ENCODE measurements at places on chromosomes 13 and 19.
A peak's percentile ranks its signal among the peaks of the same experiment; 100 is the strongest.

- DNase-seq, result no peak
Observed at GRCh38 chr19:51503896-51504295, 2.3 kb upstream of the SIGLEC12 start.

DNA sequence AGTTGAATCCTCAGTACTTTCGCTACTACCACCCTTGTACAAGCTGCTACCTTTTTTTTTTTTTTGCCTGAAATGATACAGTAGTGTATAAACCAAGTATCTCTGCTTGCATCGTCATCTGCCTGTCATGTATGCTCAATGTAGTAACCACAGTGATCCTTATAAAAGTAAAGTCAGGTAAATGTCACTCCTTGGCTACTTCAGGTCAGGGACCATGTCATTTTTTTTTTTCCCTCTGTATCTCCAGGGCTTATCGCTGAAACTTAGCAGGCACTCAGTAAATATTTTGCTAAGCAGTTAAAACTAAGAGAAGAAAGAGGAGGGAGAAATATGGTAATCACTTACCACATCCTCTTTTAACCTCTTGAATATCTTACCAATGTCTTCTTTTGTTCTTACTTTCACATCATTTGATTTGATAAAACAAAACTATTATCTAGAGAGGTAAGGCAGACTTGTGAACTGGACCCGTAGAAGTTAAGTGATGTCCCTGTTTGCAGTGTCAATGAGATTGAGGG lies 96.8 kb upstream of the KLF12 start:
- no peak for DNase-seq

DNA sequence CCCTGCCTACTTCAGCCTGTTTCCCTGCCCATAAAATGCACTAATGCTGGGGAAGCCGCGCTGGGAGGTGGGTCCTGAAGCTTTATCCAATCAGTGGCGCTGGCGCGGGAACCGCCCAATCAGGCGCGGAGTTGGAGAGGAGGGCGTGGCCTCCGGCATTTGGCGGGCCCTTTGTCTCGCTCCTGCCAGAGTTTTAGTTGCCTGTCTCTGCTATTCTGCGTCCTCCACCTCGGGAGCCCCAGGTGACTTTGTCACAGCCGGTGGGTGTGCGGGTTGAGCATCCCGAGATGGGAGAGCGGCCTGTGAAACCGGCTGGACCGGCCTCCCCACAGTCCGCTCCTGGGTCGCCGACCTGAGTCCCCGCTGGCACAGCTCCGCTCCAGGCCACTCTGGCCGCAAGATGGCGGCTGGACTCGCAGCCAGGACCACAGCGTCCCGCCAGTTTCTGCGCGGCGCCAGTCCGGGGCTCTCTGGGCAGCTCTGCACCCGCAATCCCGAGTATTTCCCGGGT lies 30.7 kb upstream of the ZNF429 start:
- peak; percentile 95 for DNase-seq

DNA sequence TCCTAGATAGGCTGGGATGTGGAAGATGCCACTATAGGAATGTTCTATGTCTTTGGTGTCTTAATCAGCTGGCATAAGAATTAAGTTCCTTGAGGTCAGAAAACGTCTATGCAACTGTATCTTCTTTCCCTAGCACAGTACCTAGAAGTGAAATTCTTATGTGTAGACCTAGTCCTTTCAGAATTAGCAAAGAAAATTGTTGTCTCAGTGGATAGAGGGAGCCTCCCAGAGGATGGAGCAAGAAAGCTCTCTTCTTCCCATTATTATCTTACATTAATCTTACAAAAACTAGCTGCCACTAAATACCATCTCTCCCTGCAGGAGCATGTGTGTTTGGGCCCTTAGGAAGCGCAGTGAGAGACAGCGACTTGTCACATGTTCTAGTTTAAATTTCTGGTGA lies 11.6 kb downstream of the CLDN10 start:
- no peak for DNase-seq

- DNase-seq, result no peak
Observed at GRCh38 chr13:48292650-48293049, 10.9 kb upstream of the RB1 start.

DNA sequence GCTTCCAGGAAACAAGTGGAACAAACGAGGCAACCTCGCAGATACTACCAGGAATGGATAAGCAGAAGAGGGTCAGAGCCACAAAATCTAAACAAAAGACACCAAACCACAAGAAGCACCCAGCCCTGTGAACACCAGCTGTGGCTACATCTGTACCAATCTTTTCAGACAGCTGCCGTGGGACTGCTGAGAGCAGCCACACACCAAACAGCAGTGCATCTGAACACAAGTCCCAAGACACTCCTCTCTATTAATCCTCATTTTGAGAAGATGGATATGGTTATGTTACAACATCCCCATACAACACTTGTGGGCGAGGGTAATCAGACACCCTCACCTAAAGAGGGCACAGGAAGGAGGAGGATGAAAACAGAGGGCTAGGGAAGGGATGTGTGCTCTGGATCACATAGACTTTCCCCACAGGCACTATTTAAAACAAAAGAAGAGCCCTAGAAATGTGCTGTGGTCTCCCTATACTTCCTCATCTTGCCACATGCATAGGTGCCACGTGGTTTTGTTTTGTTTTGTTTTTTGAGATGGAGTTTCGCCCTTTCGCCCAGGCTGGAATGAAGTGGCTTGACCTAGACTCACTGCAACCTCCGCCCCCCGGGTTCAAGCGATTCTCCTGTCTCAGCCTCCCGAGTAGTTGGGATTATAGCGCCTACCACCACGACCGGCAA lies 41.6 kb upstream of the ZNF14 start:
- no peak for DNase-seq

GRCh38 chr19:4075373-4075772 lies 8.7 kb upstream of the ZBTB7A start:
- no peak for DNase-seq

- no peak for DNase-seq
Observed at GRCh38 chr13:37656247-37656940, 57.8 kb upstream of the POSTN start.

Data from liver (tissue), 10 donors.